ENCODE measurements at places on chromosomes 11 and 22.

- no peak for DNase-seq
Observed at GRCh38 chr11:82826526-82826925, 73.7 kb downstream of the PRCP start.

DNA sequence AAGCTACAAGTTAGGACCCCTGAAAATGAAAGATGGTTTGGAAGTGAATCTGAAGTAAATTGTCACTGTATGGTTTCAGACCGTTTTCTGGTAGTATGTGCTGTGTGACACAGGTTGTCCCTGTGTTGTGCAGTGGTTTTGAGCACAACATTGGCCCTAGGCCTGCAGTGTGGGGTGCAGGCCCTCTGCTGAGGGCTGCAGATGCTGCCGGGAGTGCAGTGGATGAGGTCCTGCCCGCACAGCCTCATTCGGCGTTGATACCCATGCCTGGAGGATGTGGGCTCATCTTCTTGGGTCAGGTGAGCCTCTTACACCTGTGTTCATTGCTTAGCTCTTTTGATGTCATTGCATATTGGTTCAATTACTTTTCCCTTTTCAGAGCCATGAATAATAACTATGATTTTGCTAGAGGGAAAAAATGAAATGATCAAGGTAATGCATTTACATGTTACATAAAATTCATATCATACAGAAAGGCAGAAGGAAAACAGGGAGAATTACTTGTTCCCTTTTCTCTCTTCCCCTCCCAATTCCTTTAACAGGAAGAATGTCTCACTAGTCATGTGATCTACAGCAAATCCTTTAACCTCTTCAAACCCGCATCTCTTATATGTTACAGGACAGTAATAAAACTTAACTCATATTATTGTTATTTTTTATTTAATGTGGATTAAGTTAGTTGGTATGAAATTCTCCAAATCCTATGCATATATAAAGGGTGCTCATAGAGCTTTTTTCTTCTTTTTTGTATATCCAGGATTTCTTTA is 48.7 kb downstream of the PTPRJ start:
- no peak for DNase-seq

GRCh38 chr11:132987936-132988335 is 544.4 kb downstream of the OPCML start:
- DNase-seq, result no peak

- no peak for DNase-seq
Observed at GRCh38 chr11:102573851-102574250, 43.3 kb upstream of the MMP7 start.

DNA sequence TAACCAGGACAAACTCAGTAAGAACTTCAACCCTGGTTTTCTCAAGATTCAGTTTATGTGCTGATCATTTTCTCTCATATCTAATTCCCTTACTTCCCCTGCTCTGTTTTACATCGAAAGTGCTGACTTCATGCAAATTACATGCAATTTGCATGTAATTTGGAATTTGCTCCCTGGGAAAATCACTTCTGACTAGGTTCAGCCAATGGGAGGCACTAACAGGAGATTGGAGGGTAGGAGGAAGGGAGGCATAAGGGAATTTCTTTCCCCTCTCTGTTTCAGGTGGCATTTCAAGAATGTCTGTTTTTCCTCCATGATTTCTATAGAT is 363.3 kb upstream of the CCDC90B start:
- no peak for DNase-seq

DNA sequence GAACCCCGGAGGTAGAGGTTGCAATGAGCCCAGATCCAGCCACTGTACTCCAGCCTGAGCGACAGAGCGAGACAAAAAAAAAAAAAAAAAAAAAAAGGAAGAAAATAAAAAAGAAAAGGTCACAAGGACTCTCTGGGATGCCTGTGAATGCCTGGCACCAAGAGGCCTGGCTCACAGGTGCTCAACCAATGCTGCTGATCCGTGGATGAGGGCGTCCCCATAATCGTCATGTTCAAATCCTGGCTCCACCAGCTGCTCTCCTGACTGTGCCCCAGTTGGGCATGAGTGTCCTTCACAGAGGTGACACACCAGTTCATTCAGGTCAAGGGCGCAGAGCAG is 645 bp upstream of the GAS2L1 start:
- DNase-seq, result no peak

DNA sequence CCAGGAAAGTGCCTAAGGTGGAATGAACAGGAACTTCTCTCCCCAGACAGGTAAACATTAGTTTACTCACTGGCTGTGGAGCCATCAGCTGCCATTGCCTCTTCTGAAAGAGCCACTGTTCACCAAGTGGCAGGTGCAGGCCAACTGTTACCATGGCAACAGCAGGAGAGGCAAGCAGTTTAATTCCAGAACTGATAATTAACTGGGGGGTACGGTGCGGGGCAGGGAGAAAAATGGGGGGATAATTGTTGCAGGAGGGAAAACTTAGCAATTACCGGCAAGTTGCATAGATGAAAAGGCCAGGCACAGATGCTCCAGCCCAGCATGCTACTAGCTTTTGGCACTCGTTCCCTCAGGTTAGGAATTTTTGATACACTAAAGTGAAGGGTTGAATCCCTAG is 85.1 kb downstream of the TRIM44 start:
- peak; percentile 11 for DNase-seq

GRCh38 chr22:45942787-45943493 is 34.0 kb downstream of the WNT7B start:
- DNase-seq, result no peak

GRCh38 chr11:76984743-76985142 is 49.5 kb upstream of the B3GNT6 start:
- DNase-seq, result no peak

- DNase-seq, result no peak
Observed at GRCh38 chr11:17691550-17691949, 27.8 kb upstream of the MYOD1 start.

GRCh38 chr11:71131861-71132260 is 120.5 kb downstream of the SHANK2 start:
- no peak for DNase-seq

DNA sequence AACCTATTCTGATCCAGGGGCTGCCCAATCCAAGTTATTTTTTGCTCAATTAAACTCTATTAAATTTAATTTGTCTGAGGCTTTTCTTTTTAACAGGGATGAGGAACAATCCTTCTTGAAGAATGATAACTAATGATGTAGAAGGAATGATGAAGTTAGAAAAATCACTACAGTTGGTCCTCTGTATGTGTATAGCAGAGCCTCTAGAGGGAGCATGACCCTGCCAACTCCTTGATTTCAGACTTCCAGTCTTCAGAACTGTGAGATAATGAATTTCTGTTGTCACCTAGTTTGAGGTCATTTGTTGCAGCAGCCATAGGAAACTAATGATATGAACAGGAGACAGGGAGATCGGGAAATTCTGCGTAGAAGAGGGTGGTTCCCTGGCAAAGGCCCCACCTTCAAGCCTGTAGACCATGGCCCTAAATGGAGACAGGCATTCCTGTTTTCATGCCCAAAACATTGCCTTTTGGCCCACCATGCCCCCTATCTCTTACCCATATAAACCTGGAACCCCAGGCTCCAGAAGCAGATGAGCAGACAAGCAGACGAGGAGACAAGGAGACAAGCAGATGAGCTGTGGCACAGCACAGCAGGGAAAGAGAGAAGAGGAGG is 7.7 kb upstream of the QSER1 start:
- no peak for DNase-seq

- DNase-seq, result no peak
Observed at GRCh38 chr11:19072464-19072863, 11.9 kb upstream of the MRGPRX2 start.

GRCh38 chr11:128422576-128423370 is 164.6 kb downstream of the ETS1 start:
- DNase-seq, result peak; percentile 89

- DNase-seq, result peak; percentile 53
Observed at GRCh38 chr22:43412808-43413795, 1.3 kb downstream of the MPPED1 start.

- DNase-seq, result no peak
Observed at GRCh38 chr11:35185696-35186095, 46.7 kb downstream of the CD44 start.

DNA sequence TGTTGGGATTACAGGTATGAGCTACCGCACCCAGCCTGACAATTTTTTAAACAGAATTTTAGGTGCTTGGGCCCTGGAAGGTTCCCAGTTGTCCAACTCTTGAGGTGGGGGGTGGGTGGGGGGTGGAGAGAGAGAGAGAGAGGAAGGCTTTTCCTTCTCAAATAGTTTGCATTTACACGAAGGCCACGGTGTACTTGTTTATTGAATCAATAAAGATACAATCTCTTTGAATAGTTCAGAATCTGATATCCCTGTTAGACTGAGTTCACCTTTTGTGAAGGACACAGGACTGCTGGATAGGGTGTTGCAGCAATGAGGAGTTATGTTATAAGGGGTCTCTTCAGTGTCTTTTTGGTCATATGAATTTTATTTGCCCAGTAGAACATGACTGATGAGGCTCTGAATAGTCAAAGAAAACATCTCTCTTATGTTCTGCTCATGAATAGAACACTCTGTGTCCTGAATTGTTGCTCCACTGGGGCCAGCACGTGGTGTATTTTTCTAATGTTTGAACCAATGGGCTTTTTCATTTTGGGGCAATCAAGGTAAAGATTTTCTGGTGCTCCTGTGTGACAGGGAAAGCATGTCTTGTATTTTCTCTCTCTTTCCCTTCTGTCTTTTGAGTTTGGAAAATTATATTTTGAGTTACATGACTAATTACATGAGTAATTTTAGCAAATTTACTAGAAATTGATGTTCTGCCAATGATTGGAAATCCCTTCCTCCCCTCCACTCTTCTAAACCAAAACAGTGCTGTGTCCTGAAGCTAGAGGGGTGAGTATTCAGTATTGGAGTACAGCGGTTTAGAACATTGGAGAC is 61.7 kb downstream of the PTPRJ start:
- no peak for DNase-seq

DNA sequence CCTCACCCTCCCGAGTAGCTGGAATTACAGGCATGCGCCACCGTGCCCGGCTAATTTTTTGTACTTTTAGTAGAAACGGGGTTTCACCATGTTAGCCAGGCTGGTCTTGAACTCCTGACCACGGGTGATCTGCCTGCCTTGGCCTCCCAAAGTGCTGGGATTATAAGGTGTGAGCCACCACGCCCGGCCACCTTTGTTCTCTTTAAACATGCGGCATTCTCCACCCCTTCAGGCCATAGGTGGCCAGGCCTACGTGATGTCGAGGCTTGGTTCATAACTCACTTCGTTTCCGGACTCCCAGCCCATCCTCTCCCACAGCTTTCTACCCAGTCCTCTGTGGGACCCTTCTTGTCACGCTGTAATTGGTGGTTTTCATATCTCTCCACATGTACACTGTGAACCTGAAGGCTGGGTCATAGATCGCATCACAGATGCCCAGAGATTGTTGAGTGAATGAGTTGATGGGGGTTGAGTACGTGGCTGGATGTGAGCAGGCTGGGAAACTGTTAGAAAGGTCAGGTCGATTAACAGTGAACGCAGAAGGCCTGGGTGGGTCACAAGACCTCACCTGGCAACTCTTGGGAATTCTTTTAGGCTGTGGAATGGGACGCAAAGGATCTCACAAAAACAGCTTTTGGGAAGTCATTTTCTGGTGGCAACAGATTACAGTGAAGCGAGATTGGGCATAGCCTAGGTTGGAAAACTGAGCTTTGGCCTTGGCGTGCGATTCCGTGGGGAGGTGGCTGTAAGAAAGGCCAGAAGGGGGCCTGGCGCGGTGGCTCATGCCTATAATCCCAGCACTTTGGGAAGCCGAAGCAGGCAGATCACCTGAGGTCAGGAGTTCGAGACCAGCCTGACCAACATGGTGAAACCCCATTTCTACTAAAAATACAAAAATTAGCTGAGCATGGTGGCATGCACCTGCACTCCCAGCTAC is 44.5 kb downstream of the ST14 start:
- DNase-seq, result no peak

DNA sequence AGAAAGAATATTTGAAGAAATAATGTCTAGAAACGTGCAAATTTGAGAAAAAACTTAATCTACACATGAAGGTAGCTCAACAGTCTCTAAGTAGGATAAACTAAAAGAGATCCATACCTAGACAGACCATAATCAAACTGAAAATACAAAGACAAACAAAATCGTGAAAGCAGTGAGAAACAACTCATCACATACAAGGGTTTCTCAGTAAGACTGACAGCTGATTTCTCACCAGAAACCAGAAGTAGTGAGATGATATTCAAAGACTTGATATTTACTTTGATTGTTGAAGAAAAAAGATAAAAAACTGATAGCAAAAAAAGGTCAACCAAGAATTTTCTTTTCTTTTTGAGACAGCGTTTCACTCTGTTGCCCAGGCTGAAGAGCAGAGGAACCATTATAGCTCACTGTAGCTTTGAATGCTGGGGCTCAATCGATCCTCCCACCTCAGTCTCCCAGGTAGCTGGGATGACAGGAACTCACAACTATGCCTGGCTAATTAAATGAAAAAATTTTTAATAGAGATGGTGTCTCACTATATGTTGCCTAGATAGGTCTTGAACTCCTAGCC is 17.4 kb downstream of the NPAT start:
- DNase-seq, result no peak

DNA sequence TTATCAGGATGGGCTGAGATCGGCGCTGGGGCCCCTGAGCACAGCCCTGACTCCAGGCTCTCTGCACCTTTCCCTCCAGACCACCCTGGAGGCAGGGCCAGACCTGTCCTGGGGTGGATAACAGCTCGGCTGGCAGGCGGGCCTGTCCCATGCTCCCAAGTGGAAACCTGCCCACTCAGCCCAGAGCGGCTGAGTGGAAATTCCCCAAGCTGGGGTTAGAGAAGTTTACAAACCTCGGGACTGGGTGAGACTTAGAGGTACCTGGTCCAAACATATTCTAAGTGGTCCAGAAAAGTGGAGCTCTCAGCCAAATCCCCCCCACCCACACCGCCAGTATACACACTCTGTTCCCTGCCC is 4.8 kb upstream of the FXYD2 start:
- no peak for DNase-seq

GRCh38 chr11:7060868-7061267 is 27.9 kb upstream of the RBMXL2 start:
- DNase-seq, result no peak

- DNase-seq, result no peak
Observed at GRCh38 chr11:126585388-126585773, 229.9 kb downstream of the ST3GAL4 start.

- no peak for DNase-seq
Observed at GRCh38 chr11:30938810-30939209, 352.7 kb upstream of the MPPED2 start.

- no peak for DNase-seq
Observed at GRCh38 chr11:78391424-78391823, 26.2 kb downstream of the GAB2 start.

DNA sequence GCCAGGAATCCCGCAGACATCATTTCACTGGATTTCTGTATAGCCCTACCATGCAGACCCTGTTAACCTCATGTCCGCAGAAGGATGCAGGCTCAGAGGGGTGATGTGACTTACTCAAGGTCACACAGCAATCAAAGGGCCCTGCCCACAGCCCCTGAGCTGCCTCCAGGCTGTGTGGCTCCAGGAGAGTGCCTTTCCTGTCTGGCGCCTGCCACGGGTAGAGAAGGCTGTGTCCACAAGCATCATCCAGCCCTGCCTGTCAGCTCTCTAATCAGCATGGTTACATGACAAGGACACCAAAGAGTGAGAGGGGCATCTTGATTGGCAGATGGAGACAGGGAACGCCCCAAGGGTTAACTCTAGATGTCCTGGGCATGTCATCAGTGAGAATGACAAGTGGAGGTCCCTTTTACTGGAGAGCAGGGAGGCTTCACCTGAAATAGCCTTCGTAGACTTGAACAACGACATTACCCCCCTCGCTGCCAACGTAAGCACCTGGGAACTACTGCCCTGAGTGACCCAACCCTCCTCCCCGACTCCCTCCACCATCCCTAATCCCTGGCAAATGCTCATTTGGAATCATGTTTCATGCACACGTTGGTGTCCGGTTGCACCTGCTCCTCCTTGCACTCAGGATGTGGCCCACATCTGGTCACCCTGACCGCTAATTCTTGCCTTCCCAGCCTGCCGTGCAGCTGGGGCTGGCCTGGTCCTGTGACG is 6.9 kb downstream of the FGF19 start:
- peak; percentile 29 for DNase-seq
